ENCODE measurements at places on chromosomes 4 and X.
A peak's percentile ranks its signal among the peaks of the same experiment; 100 is the strongest.

DNA sequence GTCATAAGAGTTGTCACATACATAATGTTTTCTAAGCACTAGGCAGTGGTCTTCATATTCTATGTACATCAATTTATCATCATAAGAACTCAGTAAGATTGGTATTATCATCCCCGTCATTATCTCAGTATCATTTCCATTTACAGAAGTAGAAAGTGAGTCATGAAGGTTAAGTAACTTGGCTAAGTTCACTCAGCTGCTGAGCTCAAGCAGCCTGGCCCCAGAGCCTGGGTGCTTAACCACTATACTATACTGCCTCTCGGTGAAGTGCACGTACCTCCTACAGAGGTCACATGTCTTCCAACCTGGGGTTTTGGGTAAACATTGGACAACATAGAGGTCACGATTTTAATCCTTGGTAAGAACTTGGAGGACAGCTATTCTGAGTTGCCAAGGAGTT lies 161.5 kb upstream of the GATB start:
- peak; percentile 63 for DNase-seq

DNA sequence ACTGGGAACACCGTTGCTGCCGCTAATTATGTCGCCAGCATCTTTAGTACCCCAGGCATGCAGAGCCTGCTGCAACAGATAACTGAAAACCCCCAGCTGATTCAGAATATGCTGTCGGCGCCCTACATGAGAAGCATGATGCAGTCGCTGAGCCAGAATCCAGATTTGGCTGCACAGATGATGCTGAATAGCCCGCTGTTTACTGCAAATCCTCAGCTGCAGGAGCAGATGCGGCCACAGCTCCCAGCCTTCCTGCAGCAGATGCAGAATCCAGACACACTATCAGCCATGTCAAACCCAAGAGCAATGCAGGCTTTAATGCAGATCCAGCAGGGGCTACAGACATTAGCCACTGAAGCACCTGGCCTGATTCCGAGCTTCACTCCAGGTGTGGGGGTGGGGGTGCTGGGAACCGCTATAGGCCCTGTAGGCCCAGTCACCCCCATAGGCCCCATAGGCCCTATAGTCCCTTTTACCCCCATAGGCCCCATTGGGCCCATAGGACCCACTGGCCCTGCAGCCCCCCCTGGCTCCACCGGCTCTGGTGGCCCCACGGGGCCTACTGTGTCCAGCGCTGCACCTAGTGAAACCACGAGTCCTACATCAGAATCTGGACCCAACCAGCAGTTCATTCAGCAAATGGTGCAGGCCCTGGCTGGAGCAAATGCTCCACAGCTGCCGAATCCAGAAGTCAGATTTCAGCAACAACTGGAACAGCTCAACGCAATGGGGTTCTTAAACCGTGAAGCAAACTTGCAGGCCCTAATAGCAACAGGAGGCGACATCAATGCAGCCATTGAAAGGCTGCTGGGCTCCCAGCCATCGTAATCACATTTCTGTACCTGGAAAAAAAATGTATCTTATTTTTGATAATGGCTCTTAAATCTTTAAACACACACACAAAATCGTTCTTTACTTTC lies 1.8 kb downstream of the UBQLN2 start:
- DNase-seq: peak; percentile 10

- no peak for DNase-seq
Measured at GRCh38 chr4:180377741-180378140, 1865.5 kb upstream of the TENM3 start.

- peak; percentile 38 for DNase-seq
Measured at GRCh38 chrX:29948653-29949052, 266.7 kb upstream of the MAGEB2 start.

- DNase-seq: no peak
Measured at GRCh38 chrX:41164449-41164848, 79.2 kb downstream of the USP9X start.

DNA sequence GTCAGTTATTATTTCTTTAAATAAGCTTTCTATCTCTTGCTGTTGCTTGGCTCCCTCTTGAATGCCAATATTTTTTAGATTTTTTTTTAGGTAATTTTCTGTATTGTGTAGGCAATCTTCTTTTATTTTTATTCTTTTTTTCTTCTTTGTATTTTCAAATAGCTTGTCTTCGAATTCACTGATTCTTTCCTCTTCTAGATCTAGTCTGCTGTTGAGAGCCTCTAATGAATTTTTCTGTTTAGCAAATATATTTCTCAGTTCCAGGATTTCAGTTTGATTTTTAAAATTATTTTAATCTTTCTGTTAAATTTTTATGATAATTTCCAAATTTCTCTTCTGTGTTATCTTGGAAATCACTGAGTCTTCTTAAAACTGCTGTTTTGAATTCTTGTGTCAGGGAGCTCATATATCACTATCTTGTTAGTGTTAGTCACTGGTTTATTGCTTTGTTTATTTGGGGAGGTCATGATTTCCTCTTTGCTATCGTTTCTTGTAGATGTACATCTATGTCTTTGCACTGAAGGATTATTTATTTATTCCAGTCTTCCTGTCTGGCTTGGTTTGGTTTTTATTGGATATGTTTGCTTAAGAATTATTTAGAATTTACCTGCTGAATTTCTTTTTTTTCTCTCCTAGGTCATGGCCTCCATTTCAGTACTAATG lies 39.9 kb upstream of the GPRIN3 start:
- DNase-seq: no peak

- DNase-seq: peak; percentile 80
Measured at GRCh38 chrX:23901805-23902204, 5.9 kb downstream of the APOO start.

DNA sequence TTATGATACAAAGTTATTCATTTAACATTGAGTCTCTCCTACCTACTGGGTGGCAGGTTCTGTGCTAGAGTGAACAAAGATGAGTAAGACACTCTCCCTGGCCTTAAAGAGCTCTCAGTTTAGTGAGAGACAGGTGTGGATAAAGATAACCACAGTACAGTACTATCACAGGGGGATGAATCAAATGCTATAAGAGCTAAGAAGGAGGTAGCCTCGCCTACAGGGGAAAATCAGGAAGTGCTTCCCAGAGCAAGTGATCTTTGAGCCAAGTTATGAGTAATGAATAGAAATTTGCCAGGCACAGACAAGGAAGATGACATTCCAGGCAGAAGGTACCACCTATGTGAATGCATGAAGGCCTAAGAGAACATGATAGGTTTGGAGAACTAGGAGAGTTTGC lies 3.4 kb upstream of the IGBP1 start:
- no peak for DNase-seq

GRCh38 chr4:814312-814850 lies 11.5 kb downstream of the CPLX1 start:
- DNase-seq: no peak

- peak; percentile 72 for DNase-seq
Measured at GRCh38 chrX:120840827-120841226, 34.8 kb downstream of the CT47B1 start.

GRCh38 chrX:136209016-136209738 lies 42.0 kb downstream of the MAP7D3 start:
- peak; percentile 60 for DNase-seq

GRCh38 chrX:68829582-68830418 lies 979 bp downstream of the EFNB1 start:
- DNase-seq: peak; percentile 48

GRCh38 chr4:2637956-2638552 lies 101.6 kb downstream of the FAM193A start:
- no peak for DNase-seq

- peak; percentile 94 for DNase-seq
Measured at GRCh38 chr4:123418351-123418931, 21.8 kb downstream of the SPRY1 start.

- DNase-seq: no peak
Measured at GRCh38 chr4:47714269-47714668, 123.6 kb downstream of the CORIN start.

DNA sequence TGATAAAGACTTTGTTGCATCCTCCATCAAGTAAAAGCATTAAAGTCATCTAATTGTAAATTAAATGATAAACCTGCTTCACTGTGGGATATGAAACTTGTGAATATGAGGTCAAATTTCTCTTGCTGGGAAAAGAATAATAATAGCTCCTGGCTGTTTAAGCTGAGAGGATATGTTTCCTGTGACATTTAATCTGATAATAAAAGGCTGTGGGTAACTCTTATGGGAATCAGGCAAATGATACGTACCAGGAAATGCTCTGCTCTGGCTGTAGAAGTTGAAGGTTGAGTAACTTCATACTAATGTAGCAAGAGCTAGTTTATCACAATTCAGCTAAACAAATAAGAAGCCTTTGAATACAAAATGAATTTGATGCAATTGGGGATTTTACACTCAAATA lies 574.6 kb downstream of the RAPGEF2 start:
- no peak for DNase-seq

- no peak for DNase-seq
Measured at GRCh38 chr4:153117554-153117953, 86.7 kb upstream of the TRIM2 start.

DNA sequence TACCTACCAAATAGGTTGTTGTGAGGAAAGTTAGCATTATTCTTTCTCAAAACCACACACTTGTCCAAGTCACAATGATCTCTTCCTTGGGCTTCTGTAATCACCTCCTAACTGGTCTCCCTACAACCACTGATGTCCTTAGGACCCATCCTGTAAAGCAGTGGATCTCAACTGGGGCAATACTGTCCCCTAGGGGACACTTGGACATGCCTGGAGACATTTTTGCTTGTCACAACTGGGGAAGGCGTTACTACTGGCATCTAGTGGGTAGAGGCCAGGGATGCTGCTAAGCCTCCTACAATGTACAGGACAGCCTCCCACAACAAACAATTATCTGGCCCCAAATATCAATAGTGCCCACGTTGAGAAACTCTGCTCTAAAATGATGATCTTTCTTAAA lies 118.7 kb upstream of the AP1S2 start:
- peak; percentile 65 for DNase-seq

GRCh38 chrX:10286195-10286594 lies 129.4 kb downstream of the CLCN4 start:
- DNase-seq: no peak

DNA sequence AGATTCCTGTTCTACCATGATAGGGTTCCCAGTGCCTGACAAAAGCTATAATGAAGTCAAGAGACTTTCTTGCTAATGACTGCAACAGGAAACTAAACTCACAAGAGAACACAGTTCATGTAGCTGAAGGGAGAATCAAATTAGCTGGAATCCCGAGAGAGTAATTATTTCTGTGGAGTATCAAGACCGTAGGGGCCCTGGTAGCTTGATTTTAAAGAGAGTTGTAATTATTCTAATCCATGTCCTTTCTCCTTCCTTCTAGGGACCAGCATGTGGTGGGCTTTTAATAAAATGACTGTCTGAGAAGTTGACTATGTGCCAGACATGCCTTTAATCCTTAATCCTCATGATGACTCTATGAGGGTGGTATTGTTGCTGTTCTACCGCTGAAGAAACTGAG lies 1.7 kb upstream of the TRPC5OS start:
- DNase-seq: no peak

- no peak for DNase-seq
Measured at GRCh38 chr4:3031357-3032082, 42.8 kb downstream of the HTT-AS start.

DNA sequence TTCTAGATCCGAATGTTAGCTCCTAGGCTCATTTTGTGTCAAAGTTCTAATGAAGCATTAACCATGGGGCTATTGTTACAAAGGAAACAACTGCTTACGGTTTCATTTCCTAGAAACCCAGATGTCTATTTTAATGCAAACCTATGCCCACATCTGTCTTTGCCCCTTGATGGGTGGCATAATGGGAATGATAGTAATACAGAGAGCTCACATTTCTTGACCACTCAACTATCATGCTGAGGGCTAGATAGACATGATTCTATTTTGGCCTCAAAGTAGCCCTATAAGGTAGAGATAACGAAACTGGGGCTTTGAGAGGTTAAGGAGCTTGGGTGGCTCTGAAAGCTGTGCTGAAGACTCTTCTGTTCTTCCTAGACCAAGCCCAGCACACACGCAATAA lies 1.9 kb downstream of the TLR7 start:
- no peak for DNase-seq
